Cortex of kidney (tissue), 1 donor: ENCODE measurements at places on chromosomes 16 and 17.

GRCh38 chr16:78002915-78003538 lies 19.3 kb upstream of the CLEC3A start:
- DNase-seq: no peak

DNA sequence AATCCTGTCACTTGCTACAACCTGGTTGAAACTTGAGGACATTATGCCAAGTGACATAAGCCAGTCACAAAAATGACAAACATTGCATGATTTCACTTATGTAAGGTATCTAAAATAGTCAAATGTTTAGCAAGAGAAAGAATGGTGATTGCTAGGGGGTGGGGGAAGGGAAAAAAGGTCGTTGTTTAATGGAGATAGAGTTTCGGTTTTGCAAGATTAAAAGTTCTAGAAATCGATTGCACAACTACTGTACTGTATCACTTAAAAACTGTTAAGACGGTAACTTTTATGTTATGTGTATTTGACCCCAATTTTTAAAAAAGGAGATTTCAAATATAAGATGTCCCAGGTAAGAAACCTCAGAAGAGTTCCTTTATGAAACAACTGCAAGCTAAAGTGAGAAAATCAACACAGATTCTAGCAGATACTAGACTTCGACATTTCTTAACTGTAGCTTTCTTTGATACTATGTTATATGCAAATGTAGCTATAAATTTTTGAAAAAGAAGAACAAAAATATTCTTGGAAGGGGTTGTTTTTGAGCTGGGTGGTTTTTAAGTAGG lies 5.9 kb downstream of the MEOX1 start:
- no peak for DNase-seq

GRCh38 chr17:8836821-8837562 lies 30.5 kb downstream of the PIK3R6 start:
- DNase-seq: no peak

DNA sequence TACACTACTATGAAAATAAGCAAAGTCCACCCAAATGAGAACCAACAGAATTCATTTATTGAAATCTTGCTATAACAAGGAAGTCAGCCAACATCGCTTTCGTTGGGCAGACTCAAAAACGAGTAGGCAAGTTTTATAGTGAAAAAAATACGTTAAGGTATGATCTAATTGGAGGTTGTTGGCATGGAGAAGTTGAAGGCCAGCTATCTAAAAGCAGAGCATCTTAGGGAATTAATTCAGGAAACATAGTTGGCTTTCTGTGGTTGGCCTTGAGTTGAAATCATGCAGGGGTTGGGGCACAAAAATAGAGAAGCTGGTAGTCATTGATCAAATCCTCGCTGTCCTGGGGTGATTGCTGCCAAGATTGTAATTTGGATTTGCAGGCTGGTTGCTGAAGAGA lies 118.3 kb downstream of the PPM1E start:
- no peak for DNase-seq

GRCh38 chr17:1716912-1717695 lies 6.9 kb upstream of the TLCD2 start:
- DNase-seq: no peak

GRCh38 chr17:29650396-29650795 lies 27.7 kb upstream of the CORO6 start:
- no peak for DNase-seq

DNA sequence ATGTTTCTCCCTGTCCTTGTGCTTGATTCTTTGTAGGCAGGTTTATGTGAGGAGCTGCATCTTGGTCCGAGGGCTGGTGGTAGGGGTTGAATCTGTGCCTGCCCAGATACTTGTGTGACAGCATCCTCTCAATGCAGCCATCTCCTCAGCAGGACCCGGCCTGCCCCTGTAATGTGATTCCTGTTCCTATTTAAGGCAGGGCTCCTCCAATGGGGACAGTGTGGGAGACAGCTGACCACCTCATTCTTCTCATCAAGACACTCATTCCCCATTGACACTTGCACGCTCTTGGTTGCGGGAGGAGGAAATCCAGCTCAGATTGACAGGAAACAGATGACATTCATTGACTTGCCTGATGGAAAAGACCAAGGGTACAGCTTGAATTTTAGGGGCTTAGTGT lies 384.5 kb downstream of the CPPED1 start:
- DNase-seq: no peak
